ENCODE measurements at places on chromosomes 11 and 22.
A peak's percentile ranks its signal among the peaks of the same experiment; 100 is the strongest.

DNA sequence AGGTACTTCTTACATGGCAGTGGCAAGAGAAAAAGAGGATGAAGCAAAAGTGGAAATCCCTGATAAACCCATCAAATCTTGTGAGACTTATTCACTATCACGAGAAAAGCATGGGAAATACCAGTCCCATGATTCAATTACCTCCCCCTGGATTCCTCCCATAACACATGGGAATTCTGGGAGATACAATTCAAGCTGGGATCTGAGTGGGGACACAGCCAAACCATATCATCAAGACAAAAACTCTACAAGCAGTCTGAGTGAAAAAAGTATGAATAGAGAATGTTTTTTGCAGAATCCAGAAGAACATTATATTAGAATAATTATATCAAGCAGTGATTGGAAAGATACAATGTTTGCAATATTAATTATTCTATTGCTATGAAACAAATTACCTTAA, 893.7 kb downstream of the FAM181B start:
- DNase-seq = no peak

DNA sequence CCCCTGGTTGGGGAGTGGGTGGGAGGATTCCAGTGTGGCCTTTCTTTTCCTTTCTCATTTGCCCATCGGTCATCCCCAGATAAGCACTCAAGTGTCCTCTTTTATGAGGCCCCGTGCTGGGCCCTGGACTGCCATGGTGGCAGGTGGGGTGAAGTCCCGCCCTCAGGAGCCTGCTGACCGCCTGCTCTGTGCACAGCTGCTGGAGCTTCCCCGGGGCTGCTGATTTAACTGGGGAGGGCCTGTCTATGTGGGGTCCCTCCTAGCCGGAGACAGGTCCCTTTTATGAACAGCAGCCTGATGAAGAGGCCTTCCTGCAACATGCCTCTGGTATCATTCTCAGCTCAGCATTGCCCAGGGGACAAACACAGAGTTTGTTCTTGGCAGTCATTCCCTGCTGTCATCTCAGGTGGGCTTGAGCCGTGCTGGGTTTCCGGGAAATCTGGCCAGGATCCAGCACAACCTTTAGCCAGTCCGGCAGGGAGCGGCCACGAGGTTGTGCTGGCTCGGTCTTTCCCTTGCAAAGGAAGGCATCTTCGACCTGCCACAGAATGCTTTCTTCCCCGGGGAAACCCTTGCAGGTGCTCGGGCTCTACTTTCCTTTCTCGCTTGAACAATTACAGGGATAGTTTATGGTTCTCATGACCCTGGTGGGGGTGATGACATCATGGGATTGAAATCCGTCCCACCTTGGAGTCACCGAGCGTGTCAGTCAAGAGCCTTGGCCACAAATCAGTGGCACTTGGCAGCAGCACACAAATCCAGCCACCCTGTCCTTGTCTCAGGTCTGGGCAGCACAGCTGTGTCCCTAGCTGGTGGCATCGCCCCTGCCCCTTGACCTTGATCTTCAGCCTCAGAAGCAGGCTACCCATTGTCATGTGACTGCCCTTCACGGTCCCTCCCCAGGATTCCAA, 20.1 kb downstream of the ST14 start:
- DNase-seq = no peak

- DNase-seq = no peak
Measured at GRCh38 chr11:64850979-64851567, 6.6 kb upstream of the CDC42BPG start.

DNA sequence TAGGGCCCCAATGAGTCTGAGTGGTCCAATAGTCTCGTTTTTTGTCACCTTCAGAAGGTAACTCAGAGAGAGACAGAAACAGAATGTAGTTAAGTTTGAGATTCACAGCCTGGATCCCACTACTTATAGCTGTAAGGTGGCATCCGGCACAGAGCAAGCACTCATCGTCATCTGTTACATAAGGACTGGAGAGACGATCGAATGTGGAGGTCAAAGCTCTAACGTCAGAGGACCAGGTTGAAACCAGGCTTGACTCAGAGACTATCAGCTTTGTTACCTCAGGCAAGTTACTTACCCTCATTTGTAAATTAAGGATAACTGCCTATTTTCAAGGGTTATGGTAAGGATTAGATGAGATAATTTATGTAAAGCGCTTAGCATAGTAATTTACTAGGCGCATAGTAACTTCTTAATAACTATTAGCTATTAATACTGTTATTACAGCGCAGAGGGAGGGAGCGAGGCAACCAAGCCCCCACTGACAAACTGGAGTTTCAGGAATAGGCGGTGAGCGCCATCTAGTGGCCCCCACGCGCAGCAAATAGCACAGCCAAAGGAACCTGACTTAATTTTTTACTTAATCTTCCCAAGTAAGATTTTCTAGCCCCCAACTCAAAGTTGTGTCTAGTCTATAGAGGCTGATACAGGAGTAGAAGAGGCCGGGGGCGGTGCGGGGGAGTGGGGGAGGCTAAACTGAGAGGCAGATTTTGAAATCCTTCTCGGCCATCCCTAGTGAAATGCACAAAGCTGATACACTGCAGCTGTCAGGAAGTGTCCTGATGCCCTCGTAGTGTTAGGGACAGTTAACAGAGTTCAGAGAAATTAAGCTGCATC, 29.0 kb upstream of the API5 start:
- DNase-seq = no peak

GRCh38 chr11:12232817-12233601, 122.6 kb downstream of the MICAL2 start:
- no peak for DNase-seq

DNA sequence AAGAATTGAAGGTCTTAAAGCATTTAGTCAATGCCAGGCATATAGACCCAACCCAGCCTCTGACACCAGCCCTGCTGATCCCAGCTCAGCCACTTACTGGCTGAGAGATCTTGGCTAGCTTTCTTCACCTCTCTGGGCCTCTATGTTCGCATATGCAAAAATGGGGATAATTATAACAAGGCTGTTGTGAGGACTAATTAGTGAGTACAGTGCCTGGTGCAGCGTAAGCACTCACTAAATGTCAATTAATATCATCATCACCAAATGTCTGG, 10.5 kb downstream of the CHST1 start:
- DNase-seq = no peak

GRCh38 chr11:2743427-2744110, 43.8 kb upstream of the KCNQ1OT1 start:
- no peak for DNase-seq

GRCh38 chr11:111777094-111778046, 11.2 kb upstream of the PPP2R1B start:
- DNase-seq = peak; percentile 56

GRCh38 chr11:131932584-131933325, 562.3 kb downstream of the NTM start:
- no peak for DNase-seq

DNA sequence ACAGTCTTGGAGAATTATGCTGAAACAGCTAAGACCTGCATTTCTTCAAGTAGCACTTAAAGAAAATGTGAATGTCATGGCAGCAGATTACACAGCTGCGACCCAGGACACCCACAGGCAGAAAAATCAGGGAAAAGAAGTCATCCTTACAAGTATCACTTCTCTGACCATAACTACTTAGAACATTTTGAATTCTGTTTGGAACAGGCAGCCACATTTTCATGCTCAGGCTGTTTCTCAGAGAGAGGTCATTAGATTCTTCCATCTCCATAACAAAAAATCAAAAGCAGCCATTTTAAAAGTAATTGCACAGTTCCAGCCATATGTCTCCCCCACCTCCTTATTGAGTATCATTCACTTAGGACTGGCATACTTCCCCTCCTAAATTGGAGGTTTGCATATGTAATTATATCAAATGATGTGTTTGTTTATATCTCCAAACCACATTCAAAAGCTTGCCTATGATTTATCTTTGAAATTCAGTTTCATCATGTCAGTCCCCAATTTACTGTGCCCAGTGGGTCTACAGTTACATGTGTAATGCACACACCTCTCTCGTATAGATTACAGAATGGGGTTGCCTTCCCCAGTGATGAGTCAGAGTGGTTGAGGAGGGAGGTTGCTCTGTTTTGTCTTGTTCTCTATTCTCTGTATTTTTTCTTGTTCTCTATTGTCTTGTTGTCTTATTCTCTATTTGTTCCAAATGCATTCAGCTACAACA, 276.5 kb upstream of the MTNR1B start:
- no peak for DNase-seq

GRCh38 chr11:1917523-1918435, 1.7 kb upstream of the TNNT3 start:
- no peak for DNase-seq

DNA sequence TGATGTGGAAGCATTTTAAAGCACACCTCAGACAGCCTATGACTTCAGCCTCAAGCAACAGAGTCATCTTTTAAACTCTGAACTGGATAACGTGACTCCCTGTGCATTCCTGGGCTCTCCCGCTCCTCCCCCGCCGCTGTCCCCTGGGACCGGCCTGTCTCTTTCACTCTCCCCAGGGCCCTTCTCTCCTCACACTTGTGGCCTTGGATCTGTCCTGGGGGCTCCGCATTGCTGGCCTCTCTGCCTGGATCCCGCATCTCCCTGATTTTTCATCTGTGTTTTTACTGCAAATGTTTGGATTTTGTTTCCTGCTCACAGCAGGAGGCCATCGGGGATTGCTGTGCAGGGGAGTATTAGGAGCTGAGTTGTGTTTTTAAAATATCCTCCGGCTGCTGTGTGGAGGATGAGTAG, 15.4 kb downstream of the C11orf24 start:
- DNase-seq = no peak

GRCh38 chr11:118109231-118109630, 22.5 kb upstream of the SMIM35 start:
- no peak for DNase-seq

DNA sequence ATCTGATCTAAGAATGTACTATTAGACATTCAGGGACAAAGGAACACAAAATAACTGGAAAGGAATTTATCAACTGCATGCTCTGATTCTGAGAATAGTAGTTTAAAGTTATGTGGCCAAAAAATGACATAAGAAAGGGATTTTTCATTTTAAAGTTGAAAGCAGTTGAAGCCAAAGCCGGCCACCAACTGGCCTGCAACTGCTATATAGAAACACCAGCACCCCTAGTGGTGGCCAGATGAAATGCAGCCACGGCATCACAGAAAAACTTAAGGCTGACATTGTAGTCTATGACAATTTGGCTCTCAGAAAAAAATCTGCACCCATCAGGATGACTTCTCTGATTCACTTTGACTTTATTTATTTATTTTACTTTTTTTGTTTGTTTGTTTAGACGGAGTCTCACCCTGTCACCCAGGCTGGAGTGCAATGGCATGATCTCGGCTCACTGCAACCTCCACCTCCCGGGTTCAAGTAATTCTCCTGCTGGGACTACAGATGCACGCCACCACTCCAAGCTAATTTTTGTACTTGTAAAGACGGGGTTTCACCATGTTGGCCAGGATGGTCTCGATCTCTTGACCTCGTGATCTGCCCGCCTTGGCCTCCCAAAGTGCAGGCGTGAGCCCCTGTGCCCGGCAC, 59.2 kb downstream of the SLC35F2 start:
- peak; percentile 9 for DNase-seq

DNA sequence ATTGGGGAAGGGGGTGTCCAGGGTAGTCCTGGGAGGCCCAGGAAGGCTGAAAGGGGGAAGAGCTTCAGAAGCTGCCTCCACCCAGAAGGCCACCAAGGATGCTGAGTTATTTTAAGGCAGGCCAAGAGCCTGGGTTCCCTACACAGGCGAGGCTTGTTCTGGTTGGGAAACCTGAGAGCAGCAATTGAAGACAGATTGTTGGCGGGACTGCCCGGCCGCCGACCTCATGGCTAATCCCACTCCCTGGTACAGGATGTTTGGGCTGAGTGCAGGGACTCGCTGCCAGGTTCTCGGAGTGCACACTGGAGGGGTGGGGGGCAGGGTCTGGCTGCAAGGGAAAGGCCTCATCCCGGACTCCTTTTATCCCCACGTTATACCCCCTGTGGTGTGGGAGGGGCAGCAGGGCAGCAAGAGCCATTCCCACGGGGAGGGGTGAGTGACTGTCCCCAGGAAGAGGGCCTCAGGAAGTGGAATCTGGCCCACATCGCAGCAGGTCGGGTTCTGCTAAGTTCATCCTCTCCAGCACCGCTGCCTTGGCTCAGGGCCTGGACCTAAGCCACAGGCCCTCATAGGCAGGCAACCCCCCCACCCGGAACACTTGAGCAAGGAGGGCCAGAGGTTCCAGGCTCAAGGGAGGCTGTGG, 43.6 kb upstream of the PRR5 start:
- DNase-seq = no peak

DNA sequence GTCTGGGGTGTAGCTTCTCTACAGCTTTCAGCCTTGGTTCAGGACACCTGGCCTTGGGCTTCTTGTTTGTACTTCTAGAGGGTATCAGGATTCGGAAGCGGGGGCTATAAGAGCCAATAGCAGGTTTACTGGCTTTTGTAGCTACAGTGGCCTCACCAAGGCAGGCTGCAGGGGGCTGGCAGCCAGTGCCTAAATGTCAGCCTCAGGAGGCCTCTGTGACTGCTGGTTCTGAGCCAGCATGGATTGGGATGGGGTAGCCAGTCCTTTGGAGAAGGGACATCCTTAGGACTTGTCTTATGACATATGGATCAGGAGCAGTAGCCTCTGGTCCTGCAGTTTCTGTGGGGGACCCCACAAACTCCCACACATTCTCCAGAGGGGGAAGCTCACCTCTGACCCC, 29.9 kb downstream of the EIF3F start:
- no peak for DNase-seq

- no peak for DNase-seq
Measured at GRCh38 chr11:46682773-46683752, 17.4 kb downstream of the ARHGAP1 start.

DNA sequence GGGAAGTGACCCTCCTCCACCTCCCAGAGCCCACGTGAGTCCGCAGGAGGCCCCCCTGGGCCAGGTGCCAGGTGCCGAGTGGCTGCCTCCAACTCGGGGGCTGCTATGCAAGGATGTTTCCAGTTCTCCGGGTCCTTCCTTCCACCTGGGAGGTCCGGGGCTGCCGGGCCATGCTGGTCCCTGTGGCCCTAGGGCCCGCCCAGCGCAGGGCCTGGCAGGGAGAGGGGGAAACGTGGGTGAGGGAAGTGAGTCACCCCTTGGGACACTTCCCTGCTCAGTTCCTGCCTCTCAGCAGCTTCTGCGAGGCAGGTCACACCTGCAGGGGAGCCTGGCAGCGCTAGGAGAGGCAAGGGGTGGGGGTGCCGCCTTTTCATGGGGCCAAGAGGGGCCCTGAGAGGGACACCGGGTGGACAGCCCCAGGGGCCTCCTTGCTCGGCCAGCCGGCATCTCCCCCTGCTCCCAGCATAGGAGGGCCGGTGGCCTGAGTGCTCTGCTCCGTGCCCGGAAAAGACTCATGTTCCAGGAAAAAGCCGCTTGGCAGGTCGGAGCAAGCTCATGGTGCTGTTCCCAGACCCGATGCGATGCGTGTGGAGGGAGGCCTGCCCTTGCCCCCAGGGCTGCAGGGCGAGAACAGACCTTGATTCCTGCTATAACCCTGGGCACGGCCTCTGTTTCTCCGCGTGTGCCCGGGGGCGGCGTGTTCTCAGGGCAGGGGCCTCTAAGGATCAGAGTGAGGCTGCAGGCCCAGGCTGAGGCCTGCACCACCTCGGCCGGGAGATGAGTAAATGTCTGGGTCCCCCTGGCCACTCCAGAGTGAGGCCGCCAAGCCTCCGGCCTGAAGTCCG, 30.3 kb upstream of the WNT7B start:
- DNase-seq = peak; percentile 33

Measured in GDM1 (cell line).